ENCODE measurements at places on chromosomes 1 and 21. TPM values are rescaled to one million over a fixed set of nuclear protein-coding genes. Genes with fewer than 3 reads are reported as not detected.

The LDLRAD1 gene
- total RNA-seq, result not detected

The ZFP69B gene
- total RNA-seq, result 4.4 TPM

The DNASE2B gene
- total RNA-seq, result not detected

The VCAM1 gene
- 5.9 TPM for total RNA-seq

The RGS8 gene
- total RNA-seq, result 0.31 TPM

The OR6K3 gene
- total RNA-seq, result not detected

The SERTAD4 gene
- total RNA-seq, result not detected

The OR4F16 gene
- not detected for total RNA-seq

The IFNLR1 gene
- total RNA-seq, result 3.9 TPM

The LPAR3 gene
- total RNA-seq, result 0.11 TPM

The RER1 gene
- 145 TPM for total RNA-seq

The C1orf167 gene
- total RNA-seq, result not detected

The KDF1 gene
- total RNA-seq, result 0.24 TPM

The LCE1A gene
- total RNA-seq, result not detected

The HYI gene
- 5.3 TPM for total RNA-seq

The RHOU gene
- total RNA-seq, result 0.08 TPM

The OPRD1 gene
- total RNA-seq, result not detected

The SPRR2B gene
- not detected for total RNA-seq

The ETNK2 gene
- not detected for total RNA-seq

The OR10R2 gene
- not detected for total RNA-seq

The AMY1A gene
- not detected for total RNA-seq

The FGR gene
- total RNA-seq, result 83.8 TPM

The FNBP1L gene
- total RNA-seq, result 0.21 TPM

The STRIP1 gene
- 25.5 TPM for total RNA-seq

The CELA2B gene
- not detected for total RNA-seq

The SPRR3 gene
- not detected for total RNA-seq

The TMPRSS3 gene
- total RNA-seq, result 1.2 TPM

The CHRM3 gene
- total RNA-seq, result not detected

The STUM gene
- not detected for total RNA-seq

The TNFSF4 gene
- 10.4 TPM for total RNA-seq

The CYP2J2 gene
- total RNA-seq, result 0.08 TPM

The PKN2 gene
- 14.1 TPM for total RNA-seq

The LCE1B gene
- 0.74 TPM for total RNA-seq

The SV2A gene
- 11.6 TPM for total RNA-seq

The DPYD gene
- 15.5 TPM for total RNA-seq

The RAB42 gene
- total RNA-seq, result 0.72 TPM

The PLA2G2C gene
- not detected for total RNA-seq

The FUBP1 gene
- total RNA-seq, result 196 TPM

The HCRTR1 gene
- total RNA-seq, result not detected

The ATP1A4 gene
- total RNA-seq, result 0.62 TPM

The DIRAS3 gene
- not detected for total RNA-seq

The RAB3B gene
- total RNA-seq, result 0.21 TPM

The OSBPL9 gene
- total RNA-seq, result 102 TPM

The SLC39A1 gene
- 68.3 TPM for total RNA-seq
